Activated T-helper 2 cell treated with anti-CD3 and anti-CD28 coated beads, Interferon-gamma antibody, Interleukin-2, Interleukin-4, amounts not matched to agents 10 μg/mL and 5 μg/mL and 100 μg/mL, durations not matched to agents 14 hours and 24 hours and 36 hours (primary cell): ENCODE measurements at places on chromosomes 16 and 17.

GRCh38 chr16:7137560-7138330 is 194.9 kb upstream of the RBFOX1 start:
- H3K27me3 ChIP-seq, result no peaks in the 10 kb centered on the region
- no peak for DNase-seq
- no peak overlapping the region for H3K4me3 ChIP-seq
- no peaks in the 10 kb centered on the region for H3K4me1 ChIP-seq

GRCh38 chr17:40498281-40499084 is 2.9 kb downstream of the TNS4 start:
- no peak overlapping the region for H3K4me3 ChIP-seq
- peaks cover 6% of the 10 kb centered on the region for H3K4me1 ChIP-seq
- H3K27me3 ChIP-seq, result no peaks in the 10 kb centered on the region

DNA sequence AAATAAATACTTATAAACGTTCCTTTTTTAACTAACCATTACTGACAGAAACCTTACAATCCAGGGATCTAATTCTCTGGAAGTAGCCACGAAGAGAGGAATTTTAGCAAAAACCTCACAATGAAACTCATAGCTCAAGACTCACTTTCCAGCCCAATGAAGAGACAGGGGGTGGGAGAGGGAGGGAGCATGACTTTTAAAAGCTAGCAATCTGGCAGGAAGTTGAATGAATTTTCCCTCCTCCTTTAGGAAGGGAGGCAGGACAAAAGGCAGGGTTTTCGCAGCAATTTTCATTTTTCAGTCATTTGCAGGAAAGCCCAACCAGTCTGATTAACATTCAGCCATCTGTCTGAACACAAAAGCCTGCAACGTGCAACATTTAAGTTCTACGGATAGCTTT is 381.5 kb upstream of the PSMD7 start:
- no peak overlapping the region for H3K4me3 ChIP-seq
- no peak for DNase-seq
- H3K27ac ChIP-seq, result no peak overlapping the region
- H3K36me3 ChIP-seq, result no peaks in the 10 kb centered on the region
- H3K27me3 ChIP-seq, result no peaks in the 10 kb centered on the region

- peaks cover 80% of the 10 kb centered on the region for H3K36me3 ChIP-seq
- no peak for DNase-seq
- no peaks in the 10 kb centered on the region for H3K27me3 ChIP-seq
- no peak overlapping the region for H3K27ac ChIP-seq
- peaks cover 1% of the 10 kb centered on the region for H3K4me1 ChIP-seq
Measured at GRCh38 chr16:70561623-70562022, 38.0 kb downstream of the SF3B3 start.

- H3K4me1 ChIP-seq, result no peaks in the 10 kb centered on the region
- H3K4me3 ChIP-seq, result no peak overlapping the region
- H3K27me3 ChIP-seq, result no peaks in the 10 kb centered on the region
- H3K36me3 ChIP-seq, result no peaks in the 10 kb centered on the region
- no peak overlapping the region for H3K27ac ChIP-seq
Measured at GRCh38 chr17:15185625-15185991, 79.5 kb downstream of the PMP22 start.

DNA sequence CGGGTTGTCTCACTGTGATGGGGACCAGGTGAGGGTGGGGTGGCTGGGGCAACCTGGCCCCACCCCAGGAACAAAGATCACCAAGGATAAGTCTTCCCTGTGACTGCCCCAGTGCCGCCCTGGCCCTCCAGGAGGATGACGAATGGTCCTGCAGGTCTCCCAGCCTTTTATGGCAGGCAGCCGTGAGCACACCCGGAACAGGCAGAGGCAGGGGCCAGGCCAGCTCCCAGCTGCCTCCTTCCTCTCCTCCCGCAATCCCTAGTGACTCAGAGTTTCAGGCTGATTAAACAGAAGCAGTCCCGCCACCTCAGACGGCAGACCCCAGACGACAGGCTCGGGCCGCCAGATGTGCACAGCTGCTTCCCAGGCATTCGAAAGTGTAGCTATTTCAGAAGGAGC is 13.3 kb downstream of the JUP start:
- H3K4me1 ChIP-seq, result no peaks in the 10 kb centered on the region
- H3K36me3 ChIP-seq, result no peaks in the 10 kb centered on the region
- DNase-seq, result no peak
- no peaks in the 10 kb centered on the region for H3K27me3 ChIP-seq

- peaks cover 16% of the 10 kb centered on the region for H3K4me1 ChIP-seq
- no peak overlapping the region for H3K27ac ChIP-seq
- H3K36me3 ChIP-seq, result no peaks in the 10 kb centered on the region
- H3K4me3 ChIP-seq, result no peak overlapping the region
- peaks cover 16% of the 10 kb centered on the region for H3K27me3 ChIP-seq
Measured at GRCh38 chr16:72854267-72854959, 193.5 kb downstream of the ZFHX3 start.

- peaks cover 6% of the 10 kb centered on the region for H3K36me3 ChIP-seq
- peaks cover 18% of the 10 kb centered on the region for H3K4me1 ChIP-seq
- peak overlapping the region; percentile 100 for H3K27ac ChIP-seq
- no peaks in the 10 kb centered on the region for H3K27me3 ChIP-seq
- H3K4me3 ChIP-seq, result peak overlapping the region; percentile 98
Measured at GRCh38 chr16:2532494-2533141, 1.4 kb upstream of the CEMP1 start.

GRCh38 chr16:8998108-8998507 is 34.4 kb upstream of the USP7 start:
- H3K36me3 ChIP-seq, result no peaks in the 10 kb centered on the region
- no peak for DNase-seq
- no peaks in the 10 kb centered on the region for H3K27me3 ChIP-seq

- no peak for DNase-seq
- no peak overlapping the region for H3K27ac ChIP-seq
- H3K4me3 ChIP-seq, result no peak overlapping the region
- no peaks in the 10 kb centered on the region for H3K4me1 ChIP-seq
- H3K27me3 ChIP-seq, result peaks cover 51% of the 10 kb centered on the region
- H3K36me3 ChIP-seq, result no peaks in the 10 kb centered on the region
Measured at GRCh38 chr16:73046202-73046848, 1.6 kb downstream of the ZFHX3 start.

DNA sequence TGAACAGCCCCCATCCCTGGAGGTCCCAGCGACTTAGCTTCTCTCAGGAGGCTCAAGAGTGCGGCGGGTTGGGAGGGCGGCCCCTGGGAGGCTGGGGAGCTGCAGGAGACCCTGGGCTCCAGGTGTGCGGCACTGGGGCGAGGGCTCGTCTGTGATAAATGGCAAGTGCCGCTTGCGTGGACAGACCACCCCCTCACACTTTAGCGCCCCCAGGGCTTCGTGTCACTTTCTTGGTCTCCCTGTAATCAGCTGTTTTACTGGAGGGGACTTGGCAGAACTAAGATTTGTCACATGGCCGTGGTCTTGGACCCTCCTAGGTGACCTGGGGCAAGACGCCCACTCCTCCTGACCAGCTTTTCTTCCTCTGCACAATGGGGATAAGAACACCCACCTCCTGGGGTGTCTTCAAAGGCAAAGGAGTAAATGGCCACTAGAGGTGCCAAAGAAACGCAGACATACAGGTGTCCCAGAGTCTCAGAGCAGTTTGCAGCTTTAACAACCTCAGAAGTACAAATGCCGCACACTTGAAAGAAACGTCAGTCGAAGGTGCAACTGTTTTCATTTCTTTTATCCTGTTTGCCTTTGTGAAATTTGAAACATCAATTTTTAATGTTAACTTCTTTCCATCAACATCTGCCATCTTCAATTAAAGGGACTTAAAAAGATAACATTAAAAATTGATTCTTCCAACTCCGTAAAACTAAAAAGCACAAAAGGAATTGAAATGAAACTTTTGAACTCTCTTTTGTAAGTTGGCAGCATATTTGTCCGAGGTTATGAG is 946 bp downstream of the OSGIN1 start:
- H3K36me3 ChIP-seq, result no peaks in the 10 kb centered on the region
- H3K27ac ChIP-seq, result no peak overlapping the region
- peak overlapping the region; percentile 73 for H3K4me3 ChIP-seq
- no peak for DNase-seq
